GM23338 (cell line): ENCODE measurements at places on chromosomes 4 and X.
A peak's percentile ranks its signal among the peaks of the same experiment; 100 is the strongest.

DNA sequence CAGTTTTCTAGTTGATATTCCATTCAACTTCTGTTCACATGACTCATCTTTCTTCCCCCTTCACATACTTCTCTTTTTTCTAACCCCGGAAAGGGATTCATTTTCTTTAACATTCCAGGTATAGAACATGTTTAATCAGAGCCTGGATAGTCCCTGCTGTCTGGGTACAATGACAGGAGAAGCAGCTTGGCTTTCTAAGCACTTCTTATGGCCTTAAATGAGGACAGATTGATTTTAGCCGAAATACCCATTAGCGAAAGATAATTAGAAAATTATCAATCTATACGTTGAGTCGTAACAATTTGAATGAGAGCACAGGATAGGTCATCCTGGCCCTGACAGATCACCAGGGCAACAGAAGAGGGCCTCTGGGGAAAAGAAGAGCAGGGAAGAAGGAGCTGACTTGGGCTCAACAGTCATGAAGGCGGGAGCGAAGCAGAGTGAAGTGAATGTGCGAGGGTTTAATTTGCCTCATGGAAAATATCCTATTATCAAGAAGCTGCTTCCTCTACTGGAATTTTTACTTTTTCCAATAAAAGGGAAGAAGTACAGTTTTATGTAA lies 62.2 kb downstream of the PPP1R2C start:
- DNase-seq, result no peak

DNA sequence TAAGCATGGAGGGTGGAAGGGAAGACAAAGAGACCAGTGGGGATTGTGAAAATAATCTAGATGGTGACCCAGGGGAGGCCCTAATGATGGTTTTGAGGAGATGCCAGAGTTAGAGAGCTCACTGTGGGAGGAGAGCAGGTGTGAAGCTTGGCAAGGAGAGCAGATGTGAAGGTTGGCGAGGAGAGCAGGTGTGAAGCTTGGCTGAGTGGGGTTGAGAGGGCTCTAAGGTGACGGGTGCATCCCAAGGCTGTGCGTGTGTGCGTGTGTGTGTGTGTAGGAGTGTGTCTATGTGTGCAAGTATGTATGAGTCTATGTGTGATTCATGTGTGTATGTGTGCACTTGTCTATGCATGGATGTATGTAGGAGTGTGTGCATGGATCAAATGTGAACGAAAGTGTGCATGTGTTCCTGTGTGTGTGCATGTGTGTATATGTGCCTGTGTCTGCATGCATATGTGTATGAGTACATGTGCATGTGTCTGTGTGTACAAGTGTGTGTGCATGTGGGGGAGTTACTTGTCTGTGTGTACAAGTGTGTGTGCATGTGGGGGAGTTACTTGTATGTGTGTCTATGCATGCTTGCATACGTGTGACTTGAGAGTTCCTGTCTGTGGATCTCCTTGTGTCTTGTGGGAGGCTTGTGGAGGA lies 72.0 kb downstream of the EVC start:
- no peak for DNase-seq

DNA sequence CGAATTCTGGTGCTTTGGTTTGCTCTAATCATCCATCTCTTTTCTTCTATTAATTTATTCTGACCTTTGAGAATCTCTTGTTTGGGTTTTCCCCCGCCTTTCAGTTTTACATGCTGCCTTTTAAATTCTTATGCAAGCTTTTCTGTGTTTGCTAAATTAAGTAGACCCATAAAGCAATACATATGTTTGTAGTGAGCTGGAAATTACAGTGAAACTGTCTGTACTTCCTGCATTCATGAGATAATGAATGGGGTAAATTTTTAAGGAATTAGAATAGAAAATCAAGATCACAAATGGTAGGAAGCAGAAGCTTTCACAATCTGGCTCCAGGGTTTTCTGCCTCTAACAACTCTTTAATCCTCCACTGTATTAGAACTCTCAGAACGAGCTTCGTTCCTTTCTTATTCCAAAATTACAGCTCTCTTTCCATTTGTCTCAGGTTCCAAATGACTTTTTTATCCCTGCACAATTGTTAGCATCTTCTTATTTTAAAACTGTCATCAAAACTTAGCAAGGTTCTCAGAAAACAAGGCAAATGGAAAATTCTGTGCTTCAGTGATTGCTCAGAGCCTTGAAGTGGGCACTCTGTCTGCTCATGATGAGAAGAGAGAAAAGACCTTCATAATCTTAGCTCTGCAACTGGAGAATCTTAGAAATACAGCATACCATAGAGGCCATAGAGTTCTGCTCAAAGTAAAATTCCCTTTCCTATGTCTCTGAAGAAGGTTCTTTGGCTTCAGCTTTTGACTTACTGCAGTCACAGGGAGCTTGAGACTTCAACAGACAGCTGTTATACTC lies 108.2 kb downstream of the EGF start:
- no peak for DNase-seq

GRCh38 chr4:10619855-10620254 lies 64.7 kb downstream of the CLNK start:
- DNase-seq, result no peak

DNA sequence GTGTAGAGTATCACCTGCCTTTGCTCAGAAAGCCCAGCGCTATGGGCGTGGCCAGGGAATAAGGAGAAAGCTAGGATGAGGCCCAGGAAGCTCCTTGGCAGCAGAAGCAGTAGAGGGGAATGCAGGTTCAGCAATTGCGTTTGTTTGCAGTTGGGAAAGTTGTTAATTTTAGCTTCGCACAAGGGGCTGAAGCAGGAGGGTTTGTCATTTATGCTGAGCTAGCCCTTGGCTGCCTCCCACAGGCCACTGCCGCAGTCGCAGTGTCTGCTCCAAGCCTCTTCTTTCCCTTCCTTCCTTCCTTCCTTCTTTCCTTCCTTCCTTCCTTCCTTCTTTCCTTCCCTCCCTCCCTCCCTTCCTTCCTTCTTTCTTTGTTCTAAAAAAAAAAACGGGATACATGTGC lies 21.5 kb downstream of the FRMPD3 start:
- DNase-seq, result peak; percentile 49

GRCh38 chr4:13476915-13477314 lies 7.2 kb downstream of the RAB28 start:
- no peak for DNase-seq

DNA sequence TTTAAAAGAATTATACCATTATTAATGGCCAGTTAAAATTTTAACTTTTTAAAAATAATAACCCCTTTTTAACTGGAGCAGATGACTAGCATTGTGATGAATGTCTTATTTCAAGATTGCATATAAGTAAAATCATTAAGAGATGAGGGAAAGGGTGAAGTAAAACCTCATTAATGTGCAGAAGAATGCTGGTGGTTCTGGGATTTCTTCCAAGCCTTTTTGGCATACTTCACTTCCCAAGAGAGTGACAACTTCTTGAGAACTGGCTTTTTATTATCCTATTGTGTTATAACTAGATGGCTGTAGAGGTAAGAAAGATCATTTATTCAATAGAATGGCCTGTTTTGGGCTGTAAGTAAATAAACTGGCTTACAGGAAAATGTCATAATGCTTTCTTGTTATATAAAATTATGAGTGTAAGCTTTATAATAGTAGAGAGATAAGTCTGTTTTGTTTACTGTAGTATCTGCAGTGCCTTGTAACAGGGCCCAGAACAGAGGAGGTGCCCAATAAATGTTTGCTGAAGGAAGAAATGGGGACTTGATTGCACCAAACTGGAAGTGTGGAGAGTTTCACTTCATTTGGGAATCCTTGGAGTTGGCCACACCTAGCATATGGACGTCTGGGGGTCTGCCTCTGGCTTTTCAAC lies 242.9 kb upstream of the PITX2 start:
- DNase-seq, result no peak

DNA sequence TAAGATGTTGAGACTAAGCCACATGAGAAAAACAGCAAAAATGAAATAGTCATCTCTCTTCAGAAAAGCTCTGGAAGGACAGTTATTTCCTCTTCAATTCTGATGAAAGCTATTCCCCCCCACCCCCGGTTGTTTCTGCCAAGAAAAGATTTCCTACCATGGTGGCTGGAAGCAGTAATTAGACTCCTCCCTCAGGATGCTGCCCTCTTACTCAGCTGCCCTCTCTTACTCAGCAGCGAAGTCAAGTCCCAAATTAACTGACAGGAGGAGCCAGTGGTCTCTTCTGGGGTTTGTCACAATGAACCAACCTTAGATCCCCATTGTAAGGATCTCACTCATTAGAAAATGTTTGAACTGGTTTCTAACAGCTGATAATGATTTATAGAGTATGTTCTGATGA lies 38.0 kb downstream of the GPM6B start:
- peak; percentile 30 for DNase-seq

GRCh38 chr4:82560853-82561785 lies 669 bp downstream of the TMEM150C start:
- peak; percentile 50 for DNase-seq

DNA sequence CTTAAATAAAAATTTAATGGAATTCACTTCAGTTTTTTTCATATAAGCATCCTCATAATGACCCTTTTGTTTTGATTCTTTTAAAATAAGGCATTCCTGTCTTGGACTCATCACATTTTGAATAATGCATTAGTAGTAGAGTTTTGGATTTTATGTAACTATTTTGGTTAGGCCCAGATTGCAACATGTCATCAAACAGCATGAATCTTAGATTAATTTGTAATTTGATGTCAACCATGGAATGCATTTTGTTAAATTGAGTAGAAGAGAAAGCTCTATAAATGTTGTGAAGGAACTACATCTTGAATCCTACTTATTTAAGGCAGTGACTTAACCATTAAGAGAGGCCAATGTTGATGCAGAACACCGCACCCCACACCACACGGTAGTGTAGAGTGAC lies 3.1 kb downstream of the DIAPH2 start:
- no peak for DNase-seq

DNA sequence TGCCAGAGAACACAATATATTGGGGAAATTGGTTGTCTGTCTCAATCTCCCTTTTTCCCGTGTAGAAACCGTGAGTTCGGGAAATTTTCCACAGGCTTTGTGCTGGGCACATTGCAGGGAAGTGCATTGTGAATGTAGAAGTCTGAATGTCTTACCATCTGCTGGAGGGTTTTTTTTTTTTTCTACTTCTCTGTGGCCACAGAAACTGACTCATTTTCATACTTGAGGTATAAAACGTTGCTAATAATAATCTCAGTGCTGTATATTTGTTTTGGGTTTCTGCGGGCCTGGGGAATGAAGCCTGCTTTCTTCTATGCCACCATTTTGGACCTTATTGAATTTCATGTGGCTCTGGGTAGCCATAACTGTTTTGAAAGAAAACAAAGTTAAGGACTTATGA lies 1001.2 kb downstream of the STIM2 start:
- no peak for DNase-seq

GRCh38 chrX:11212741-11213140 lies 80.5 kb upstream of the AMELX start:
- DNase-seq, result peak; percentile 3

DNA sequence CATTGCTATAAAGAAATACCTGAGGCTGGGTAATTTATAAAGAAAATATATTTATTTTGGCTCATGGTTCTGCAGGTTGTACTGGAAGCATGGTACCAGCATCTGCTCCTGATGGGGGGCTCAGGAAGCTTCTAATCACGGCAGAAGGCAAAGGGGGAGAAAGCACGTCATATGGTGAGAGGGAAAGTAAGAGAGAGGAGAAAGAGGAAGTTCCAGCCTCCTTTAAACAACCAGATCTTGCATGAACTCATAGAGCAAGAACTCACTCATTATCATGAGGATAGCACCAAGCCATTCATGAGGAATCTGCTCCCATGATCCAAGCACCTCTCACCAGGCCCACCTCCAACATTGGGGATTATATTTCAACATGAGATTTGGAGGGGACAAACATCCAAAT lies 125.0 kb upstream of the GRPR start:
- no peak for DNase-seq

GRCh38 chr4:76830964-76831703 lies 66.8 kb downstream of the SOWAHB start:
- peak; percentile 37 for DNase-seq

DNA sequence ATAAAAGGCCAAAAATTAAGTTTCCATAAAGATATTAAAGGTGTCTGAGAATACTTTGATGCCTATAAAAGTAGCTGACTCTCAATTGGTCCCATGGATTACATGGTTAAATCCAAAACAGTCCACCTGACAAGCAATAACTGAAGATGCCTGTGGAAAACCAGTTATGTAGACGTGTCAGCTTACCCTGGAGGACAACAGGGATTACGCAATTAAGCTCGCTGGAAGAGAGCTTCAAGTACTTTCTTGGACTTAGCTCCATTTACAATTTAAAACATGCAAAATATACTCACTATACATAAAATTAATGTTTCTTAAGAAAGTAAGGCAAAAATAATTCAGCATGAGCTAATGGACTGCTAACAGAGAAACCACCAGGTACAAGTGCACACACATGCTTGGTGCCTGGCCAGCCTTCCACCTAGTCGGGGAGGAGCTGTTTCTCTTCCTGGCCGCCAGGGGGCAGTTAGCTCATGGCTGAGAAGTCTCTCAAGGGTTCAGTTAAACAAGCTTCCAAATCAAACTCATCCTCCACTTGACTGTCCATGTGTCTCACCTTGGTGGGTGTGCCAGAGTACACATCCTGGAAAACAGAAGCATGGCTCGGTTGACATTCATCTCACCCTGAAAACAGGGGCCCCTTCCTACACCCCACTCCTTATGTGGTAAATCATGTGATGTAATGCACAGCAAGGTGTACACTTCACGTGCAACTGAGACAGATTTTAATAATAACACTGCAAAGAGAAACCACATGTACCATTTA lies 9.2 kb upstream of the FAM53A start:
- DNase-seq, result peak; percentile 87

GRCh38 chr4:98433691-98434090 lies 172.5 kb downstream of the RAP1GDS1 start:
- DNase-seq, result no peak

DNA sequence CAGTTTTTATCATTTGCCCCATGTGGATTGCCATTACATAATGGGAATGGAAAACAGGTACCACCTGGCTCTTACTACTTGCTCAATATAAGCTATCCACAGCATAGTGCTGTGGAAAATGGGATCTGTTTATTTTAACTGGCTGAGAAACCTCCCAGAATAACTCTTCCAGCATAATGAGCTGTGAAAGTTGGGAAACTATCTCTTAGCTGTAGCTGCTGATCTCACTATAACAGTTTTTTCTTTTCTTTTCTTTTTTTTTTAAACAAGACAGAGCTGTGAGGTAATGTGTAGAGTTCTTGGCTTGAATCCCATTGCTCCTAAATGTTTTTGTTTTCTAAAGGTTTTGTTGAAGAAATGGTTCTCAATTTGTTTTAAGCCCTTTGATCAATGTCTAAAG lies 988.3 kb downstream of the PCDH19 start:
- no peak for DNase-seq

GRCh38 chrX:155876704-155877103 lies 4.4 kb upstream of the VAMP7 start:
- no peak for DNase-seq
